ENCODE measurements at places on chromosomes 5 and 9.

DNA sequence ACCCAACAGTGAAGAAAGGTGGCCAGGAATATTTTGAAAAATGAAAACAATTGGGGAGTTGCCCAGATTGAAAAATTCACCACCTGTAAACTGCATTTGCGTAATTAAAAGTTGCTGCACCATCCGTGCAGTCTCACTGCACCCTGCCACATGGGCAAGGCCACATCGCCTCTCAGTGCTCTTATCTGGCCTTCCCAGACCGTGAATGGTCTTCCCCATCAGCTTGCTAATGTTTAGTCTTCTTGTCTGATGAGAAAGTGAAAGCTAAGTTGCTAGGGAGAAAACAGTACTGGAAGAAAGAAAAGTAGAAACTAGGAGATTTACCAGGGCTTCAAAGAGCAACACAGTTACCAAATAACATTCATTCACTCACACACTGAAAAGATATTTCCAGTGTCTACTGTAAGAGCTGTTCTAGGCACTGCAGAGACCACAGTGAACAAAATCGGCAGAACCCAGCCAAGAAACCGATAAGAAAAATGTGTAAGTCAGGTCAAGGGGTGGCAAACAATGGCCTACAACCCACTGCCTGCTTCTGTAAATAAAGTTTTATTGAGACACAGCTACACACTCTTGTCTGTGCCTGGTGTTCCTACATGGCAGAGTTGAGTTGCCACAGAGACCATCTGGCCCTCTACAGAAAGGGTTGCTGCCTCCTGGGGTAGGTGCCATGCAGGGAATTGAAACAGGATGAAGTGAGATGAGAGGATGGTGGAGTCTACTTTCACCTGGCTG, 51.2 kb upstream of the CTSL start:
- no peak for DNase-seq

- DNase-seq, result no peak
Measured at GRCh38 chr5:14366763-14367162, 214.8 kb upstream of the OTULINL start.

GRCh38 chr5:112682621-112683061, 55.0 kb upstream of the APC start:
- no peak for DNase-seq

DNA sequence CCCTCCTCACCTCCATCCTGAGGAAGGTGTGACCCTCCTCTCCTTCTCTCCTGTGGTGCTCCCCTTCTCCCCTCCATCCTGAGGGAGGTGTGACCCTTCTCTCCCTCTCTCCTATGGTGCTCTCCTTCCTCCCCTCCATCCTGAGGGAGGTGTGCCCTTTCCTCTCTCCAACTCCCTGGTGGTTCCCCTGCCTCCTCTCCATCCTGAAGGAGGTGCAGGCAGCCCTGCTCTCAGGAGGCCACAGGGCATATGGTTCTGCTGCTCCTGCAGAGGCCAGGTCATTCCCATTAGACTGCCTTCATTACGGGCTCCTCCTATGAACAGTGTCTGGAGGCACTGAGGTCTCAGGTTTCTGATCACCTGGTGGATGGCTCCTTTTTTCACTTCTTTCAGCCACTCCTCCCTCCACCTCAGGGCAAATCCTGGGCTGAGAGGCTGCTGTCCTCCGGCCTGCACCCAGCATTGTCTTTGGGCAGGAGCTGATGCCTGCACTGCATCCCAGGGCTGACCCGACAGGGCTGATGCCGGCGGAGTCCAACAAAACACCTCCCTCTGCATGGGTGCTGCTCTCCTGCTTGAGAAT, 197.1 kb downstream of the MED10 start:
- no peak for DNase-seq

DNA sequence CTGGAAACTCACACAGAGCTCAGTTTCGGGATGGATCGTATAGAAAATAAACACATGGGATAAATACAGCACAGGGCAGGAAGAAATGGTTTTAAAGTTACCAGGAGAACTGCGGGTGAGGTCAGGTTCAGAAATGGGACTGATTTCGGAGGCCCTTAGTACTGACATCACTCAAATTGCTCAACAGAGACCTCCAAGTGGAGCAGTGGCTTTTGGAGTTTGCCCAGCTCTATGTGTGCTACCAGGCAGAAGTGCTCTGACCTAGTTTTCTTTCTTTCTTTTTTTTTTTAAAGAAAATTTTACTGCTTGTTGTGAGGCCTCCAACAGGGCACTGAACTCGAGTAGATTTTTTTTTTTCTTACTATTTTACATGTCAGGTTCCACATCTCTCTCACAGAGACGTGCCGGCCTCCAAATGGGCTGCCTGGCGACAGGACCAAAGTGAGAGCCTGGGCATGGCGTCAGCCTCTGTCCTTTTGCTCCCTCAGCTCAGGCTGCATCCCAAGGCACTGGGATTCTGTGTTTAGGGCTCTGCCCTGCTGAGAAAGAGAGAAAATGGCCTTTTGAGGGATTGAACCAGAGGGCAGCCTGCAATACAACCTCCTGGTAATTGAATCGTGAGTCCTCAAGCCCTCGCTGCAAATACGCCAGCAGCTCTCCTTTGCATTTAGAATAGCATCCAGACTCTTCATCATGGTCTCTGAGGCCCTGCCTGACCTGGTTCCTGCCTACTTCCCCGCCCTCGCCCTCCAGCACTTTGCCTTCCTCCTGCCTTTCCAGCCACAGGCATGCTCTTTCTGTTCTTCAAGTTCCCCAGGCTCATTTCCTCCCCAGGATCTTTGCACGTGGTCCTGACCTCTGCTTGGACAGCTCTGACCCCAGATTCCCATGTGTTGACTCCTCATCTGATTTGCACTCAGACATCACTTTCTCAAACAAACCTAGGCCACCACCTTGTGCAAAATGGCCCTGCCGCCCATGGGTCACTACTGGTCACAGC, 173.5 kb downstream of the FGF1 start:
- peak; percentile 36 for DNase-seq
